DMS53 (cell line): ENCODE measurements at places on chromosomes 11 and 22.

DNA sequence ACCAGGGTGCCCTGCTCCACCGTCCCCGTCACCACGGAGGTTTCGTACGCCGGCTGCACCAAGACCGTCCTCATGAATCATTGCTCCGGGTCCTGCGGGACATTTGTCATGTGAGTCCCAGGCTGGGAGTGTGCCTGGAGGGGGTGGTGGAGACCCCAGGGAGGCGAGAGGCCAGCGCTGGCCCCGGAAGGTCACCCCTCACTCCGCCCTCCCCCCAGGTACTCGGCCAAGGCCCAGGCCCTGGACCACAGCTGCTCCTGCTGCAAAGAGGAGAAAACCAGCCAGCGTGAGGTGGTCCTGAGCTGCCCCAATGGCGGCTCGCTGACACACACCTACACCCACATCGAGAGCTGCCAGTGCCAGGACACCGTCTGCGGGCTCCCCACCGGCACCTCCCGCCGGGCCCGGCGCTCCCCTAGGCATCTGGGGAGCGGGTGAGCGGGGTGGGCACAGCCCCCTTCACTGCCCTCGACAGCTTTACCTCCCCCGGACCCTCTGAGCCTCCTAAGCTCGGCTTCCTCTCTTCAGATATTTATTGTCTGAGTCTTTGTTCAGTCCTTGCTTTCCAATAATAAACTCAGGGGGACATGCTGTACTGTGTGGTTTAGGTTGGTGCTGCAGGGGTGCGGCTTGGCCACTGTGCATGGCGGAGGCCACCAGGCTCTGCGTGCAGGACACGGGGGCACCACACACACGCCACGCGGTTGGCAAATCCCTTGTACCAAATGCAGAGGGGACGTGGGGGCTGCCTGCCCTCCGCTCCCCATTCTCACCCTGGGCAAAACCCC lies 35.4 kb downstream of the MUC2 start:
- DNase-seq = no peak

GRCh38 chr11:69435161-69435986 lies 46.1 kb upstream of the LINC01488 start:
- no peak for DNase-seq

GRCh38 chr22:47665151-47665550 lies 902.7 kb downstream of the TBC1D22A start:
- DNase-seq = no peak

DNA sequence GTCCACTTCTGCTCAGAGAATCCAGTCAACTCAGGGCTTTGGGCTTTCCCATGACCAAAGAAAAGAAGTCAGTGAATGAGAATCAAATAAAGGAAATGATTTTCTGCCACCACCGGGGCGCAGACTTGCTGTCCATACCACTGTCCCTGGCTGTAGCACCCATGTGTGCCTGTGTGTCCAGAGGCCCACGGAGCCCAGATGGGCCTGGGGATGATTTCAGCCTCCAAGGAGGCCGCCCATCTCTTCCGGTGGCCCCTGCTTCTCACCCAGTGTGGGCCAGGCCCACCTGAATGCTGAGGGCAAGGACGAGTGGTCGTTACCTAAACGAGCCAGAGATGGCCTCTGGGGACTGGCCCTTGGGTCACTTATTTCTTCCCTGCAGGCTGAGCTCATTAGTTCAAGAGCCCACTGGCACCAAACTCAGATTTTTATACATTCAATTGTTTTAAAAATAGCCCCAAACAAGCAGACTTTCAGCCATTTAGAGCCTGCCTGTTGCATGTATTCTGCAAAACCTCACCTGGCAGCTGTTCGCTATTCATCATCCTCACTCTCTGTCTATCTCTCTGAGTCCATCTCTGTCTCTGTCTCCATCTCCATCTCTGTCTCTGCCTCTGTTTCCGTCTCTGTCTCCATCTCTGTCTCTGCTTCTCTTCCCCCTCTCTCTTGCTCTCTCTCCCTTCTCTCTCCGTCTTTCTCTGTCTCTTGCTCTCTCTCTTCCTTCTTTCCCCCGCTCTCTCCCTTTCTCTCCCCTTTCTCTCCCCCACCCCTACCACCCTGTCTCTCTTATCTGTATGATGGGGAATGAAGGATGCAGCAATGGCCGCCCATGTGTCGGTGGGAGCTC lies 24.2 kb downstream of the KRTAP5-5 start:
- no peak for DNase-seq

DNA sequence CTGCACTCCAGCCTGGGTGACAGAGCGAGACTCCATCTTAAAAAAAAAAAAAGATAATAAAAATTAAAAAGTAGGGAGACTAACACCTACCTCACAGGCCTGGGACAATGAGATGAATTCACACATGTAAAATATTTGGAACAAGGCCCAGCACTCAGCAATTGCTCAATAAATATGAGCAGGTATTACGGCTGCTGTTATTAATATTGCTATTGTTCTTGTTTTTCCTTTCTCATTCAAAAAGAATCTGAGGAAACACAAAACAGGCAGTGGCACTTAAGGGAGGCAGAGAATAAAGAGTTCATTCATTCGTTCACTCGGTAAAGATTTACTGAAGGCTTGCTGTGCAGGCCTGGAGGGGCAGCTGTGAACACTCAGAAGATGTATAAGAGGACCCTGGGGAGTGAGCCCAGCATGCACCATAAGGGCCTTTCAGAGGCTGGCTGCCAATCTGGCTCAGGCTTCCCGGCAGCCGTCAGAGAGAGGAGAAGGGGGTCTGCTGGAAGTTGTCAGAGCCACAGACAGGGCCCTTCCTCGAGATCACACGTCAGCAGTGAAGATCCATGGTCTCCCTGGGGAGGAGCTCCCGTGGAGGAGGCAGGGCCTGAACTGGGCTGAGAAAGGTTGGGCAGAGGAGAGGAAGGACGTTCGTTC lies 51.6 kb upstream of the TCF20 start:
- no peak for DNase-seq

GRCh38 chr11:6307876-6308275 lies 12.4 kb downstream of the CAVIN3 start:
- DNase-seq = no peak

DNA sequence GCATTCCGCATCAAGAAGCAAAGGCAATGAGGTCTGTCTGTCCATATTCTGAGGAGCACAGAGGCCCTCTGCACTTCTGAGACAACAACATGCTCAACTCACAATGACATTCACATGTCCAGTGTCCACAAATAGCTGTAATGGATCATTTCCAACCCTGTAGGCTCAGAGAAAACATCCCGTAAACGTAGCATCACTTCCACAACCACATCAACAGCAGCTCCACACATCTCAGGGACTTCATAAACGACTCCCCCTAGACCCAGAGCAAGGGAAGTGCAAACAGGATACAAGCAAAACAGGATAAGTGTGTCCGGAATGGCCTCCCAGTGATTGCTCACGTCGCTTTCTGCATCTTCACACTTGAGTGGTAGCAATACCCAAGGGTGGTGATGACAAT lies 100.2 kb downstream of the SYN3 start:
- no peak for DNase-seq

- DNase-seq = no peak
Observed at GRCh38 chr11:8330896-8331295, 67.2 kb upstream of the LMO1 start.
